ENCODE measurements at places on chromosomes 1 and 21. TPM values are rescaled to one million over a fixed set of nuclear protein-coding genes. Genes with fewer than 3 reads are reported as not detected.
A peak's percentile ranks its signal among the peaks of the same experiment; 100 is the strongest.

DNA sequence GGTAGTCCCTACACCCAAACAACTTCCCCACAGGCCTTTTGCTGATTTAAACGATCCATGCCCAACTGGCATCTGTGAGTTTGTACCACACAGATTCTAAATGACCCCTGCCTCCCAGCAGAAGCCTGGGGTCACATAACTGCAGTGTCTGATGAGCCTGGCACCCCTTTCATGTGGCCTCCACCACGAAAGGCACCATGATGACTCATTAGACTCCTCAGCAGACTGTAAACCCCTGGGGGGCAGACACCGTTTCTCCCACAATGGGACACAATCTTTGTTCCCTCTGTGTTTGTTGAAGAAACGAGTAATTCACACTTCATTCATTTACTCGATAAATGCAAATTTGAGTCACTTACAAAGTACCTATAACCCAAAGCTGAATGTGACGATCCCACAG, 81.6 kb downstream of the CCDC185 start:
- DNase-seq, result no peak

KCNC4 gene
- polyA plus RNA-seq, result 4.6 TPM

ERG gene
- 22.7 TPM for polyA plus RNA-seq

DNA sequence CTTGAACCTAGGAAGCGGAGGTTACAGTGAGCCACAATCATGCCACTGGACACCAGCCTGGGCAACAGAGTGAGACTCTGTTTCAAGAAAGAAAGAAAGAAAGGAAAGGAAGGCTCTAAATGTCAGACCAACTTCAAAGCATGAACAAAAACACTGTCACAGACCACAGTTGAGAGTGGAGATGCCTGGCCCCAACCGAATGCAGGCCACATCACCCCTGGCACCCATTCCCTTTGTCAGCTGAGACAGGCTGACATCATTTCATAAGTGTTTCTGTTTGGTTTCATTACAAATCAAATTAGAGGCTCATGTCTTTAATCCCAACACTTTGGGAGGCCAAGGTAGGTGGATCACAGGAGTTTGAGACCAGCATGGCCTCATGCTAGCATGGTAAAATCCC, 28.6 kb upstream of the NADK start:
- DNase-seq, result no peak

DNA sequence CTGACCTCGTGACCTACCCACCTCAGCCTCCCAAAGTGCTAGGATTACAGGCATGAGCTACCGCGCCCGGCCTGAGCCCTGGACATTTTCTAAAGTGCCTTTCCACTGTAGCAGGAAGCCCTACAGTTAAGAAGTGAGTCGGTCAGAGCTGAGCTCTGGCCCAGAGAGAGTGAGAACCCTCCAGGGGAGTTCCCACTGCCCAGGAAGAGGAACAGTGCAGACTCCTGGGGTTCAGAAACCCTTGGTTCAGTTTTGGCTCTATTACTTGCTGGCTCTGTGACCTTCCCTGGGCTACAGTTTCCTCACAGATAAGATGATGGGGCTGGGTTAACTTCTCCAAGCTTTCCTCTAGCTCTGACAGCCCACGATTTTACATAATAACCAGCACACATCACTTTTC, 20.9 kb downstream of the SLC9A1 start:
- DNase-seq, result no peak

GRCh38 chr1:116667575-116668105, at the start of gene IGSF3:
Gene IGSF3, minus strand, starts transcription at chr1:116667733. Its CDS starts 1,407 bp downstream, at chr1:116666326.
- no peak for DNase-seq

VWA5B1 gene
- polyA plus RNA-seq, result 0.82 TPM

GRCh38 chr1:154304664-154305337, 16.1 kb upstream of the AQP10 start:
- DNase-seq, result no peak

DNA sequence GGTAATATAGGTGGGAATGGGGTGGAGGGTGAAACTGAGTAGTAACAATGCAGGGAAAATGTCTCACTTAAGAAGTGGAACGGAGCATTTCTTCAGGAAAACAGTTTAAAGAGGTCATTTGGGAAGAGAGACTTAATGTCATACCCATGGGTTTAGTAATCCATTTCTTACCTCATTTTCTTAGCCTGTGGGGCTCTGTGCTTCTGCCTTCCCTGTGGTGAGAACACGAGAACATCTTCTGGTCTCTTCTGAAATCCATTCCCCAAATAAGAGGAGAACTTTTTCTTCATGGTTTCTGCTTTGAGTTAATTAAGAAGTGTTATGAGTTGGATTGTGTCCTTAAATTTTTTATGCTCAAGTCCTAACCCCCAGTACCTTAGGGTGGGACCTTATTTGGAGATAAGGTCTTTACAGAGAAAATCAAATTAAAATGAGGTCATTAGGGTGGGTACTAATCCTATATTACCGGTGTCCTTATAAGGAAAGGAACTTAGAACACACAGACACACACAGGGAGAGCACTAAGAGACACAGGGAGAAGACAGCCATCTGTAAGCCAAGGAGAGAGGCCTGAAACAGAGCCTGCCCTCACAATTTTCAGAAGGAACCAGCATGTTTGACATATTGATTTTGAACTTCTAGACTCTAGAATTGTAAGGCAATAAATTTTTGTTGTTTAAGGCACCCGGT, 5.4 kb downstream of the CCDC190 start:
- DNase-seq, result no peak

TFAP2E gene
- polyA plus RNA-seq, result 0.83 TPM

TCHH gene
- 0.05 TPM for polyA plus RNA-seq

DNA sequence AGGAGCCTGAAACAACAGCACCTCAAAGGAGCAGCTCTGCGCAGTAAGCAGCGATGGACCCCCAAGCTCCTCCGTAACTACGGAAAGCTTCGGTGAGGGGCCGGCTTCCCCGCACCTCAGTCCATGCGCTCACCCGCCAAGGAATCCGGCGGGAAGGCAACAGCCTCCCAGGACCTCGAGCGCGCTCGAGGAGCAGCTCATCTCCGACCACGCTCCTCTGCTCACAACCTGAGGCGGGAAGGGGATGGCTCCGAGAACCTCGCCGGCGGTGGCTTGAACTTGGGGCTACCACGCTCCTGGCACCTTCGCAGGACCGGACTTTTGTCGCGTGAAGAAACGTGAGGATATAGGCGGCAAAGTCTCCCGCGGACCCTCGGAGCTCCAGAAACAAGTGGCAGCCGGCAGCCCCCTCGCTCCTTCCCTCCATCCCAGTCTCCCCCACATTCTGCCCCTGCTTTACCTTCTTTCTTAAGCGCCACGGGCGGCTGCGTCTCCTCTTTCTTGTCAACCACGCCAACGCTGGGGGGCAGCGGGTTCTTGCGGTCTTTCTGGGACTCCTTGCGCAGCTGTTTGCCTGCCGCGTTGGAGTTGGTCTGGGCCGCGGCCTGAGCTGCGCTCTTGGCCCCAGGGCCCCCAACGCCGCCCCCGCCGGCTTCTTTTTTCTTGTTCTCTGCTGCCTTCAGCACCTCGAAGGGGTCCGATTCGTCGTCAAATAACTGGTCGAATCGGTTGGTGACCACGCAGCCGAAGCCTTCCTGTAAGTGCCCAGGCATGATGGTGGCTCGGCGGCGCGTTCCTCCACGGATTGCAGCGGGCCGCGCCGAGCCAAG, 459 bp downstream of the SERBP1 start:
- peak; percentile 32 for DNase-seq

GRCh38 chr1:31834501-31834900, 18.7 kb upstream of the SPOCD1 start:
- DNase-seq, result no peak

- peak; percentile 40 for DNase-seq
Observed at GRCh38 chr1:3170561-3171453, 101.8 kb downstream of the PRDM16 start.

Measured in left renal cortex interstitium (tissue), 4 donors.